ENCODE measurements at places on chromosomes 2 and 18. TPM values are rescaled to one million over a fixed set of nuclear protein-coding genes. Genes with fewer than 3 reads are reported as not detected.

DNA sequence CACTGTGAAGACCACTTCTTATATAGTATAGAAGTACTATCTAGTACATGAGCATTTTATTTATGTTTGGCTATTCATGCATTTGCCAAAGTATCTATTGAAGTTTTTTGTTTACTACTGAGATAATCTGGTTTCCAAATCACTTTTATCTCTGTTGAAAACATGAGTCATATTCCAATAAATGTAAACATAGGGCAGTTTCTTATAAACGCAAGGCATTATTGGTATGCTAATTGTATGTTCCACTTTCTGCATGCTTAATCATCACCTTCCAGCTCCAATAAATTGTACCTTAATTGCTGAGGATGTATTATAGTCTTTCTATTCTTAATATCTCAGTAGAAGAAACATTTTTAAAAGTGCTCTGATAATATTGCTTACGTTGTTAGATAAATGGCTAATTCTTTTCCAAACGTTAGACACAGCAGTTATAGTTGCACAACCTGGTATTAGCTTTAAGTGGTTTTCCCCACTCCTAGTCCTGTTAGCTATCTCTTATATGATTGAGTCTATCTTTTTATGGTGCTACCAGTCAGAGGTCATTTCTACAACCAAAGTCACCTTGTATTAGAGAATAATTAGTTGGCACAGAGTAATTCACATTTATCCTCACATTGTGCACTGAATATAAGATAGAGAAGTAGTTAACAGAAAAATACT, 17.2 kb downstream of the ITGA4 start:
- no peak for DNase-seq

DNA sequence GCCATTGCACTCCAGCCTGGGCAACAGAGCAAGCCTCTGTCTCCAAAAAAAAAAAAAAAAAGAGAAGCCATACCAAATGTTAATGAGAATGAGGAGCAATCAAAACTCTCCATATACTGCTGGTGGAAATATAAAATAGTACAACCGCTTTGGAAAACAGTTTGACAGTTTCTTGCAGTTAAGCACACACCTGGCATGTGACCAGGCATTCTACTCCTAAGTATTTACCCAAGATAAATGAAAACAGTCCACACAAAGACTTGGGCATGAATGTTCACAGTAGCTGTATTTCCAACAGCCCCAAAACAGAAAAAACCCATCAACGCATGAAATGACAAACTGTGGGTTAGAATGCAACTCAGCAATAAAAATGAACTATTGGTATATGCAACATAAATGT, 76.0 kb upstream of the ST8SIA5 start:
- no peak for DNase-seq

DNA sequence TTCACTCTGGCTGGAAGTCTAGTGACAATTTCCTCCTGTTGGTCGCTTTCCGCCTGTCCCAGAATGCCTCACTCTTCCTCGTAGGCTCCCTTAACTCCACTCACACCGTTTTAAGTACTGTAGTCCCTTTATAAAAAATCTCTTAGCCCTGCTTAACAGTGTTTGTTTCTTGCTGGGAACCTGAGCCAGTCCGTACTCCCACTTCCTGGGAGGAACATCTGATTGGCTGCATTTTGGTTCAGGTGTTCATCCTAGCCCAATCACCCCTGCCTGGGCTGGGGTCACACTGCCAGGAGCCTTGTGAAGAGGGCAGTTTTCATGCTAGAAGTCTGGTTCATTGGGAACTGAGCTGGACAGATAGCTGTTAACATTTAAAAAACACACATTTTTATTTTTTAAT, 25.6 kb upstream of the TOGARAM2 start:
- DNase-seq = no peak

DNA sequence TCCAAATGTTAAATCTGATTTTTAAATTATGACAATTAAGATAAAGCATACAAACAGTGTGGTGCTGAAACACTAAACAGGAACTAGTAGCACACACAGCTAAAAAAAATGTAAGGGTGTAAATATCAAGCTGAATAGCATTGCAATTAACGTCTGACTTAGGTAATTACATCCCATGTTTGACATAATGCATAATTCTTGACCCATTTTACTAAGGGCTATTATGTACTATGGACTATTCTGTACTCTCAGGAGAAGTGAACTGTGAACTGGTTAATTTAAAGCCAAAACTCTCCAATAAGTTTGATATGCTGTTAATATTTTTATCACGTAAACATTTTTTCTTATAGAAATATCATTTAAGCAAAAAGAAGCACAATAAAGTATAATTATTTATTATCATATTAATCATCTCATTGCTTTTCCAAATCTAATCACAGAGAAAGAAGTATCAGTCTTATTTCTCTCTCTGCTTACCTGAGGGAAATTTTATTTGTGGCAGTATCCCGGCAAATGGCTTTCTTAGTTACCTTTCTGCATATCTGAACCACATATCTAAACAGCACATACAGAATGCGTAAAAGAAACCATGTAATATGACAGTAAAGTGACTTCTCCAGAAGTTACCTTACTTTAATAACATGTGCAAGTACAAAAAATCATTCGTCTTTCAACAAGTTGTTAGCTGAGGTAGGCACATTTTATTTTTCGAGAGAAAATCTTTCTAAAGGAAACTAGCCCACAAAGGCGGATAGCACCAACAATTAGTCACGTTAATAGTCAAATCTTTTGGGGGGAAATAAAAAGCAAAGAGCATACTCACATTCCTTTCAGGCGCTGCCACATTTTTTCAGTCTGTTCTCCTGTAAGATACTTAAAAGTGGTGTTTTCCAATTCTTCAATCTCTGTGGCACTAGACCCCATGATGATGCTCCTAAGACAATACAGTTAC, 94.9 kb upstream of the PDE1A start:
- no peak for DNase-seq

DNA sequence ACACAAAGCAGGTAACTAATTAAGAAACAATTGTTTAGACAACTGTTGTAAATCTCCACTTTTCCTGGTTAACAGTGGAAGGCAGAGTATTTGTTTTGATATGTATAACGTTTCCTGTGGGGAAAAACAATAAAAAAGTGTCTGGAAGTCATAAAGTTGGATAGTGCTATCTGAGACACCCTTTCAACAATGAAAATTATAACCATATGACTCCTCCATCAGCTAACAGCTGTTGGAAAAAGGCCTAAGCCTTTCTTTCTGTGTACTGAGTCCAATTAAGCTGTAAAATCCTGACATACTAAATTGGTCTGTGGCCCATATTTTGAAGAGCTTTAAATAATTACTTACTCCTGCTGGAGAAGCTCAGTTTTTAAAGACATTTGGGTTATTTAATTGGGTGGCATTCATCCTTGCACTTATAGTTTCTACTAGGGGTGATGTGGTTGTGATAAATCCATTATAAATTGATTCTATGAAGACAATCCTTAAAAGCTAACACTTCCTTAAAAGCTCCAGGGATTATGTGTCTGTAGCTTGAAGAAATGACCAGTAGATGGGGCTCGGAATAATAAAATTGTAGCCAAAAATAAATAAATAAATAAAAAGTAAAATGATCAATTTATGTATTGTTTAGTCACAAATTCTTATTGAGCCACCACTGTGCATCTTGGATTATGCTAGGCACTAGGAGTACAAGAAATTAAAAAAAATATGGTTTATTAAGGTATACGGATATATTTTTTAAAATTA, 698.1 kb upstream of the NXPH2 start:
- no peak for DNase-seq

DNA sequence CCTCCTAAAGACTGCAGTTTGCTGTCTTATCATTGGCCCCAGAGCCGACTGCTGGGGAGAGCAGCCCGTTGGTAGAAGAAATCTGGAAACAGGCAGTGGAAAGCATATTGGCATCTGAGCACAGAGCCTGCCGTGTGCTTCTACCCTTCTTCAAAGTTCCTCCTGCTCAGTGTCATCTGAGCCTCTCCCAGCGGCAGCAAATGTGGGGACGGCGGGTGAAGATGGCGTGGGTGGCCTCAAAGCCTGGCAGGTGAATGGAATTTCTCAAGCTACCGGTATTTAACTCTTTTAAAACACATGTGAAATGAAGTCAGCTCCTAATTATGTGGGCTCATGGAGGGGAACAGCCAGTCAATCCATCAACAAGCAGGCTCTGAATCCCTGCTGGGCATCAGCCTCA, 181.6 kb upstream of the PXDN start:
- no peak for DNase-seq

- DNase-seq = no peak
Measured at GRCh38 chr2:159093497-159093896, 125.1 kb downstream of the TANC1 start.

- DNase-seq = no peak
Measured at GRCh38 chr18:44844486-44844885, 163.8 kb downstream of the SETBP1 start.

- DNase-seq = no peak
Measured at GRCh38 chr2:46674488-46674887, 195.1 kb downstream of the TMEM247 start.

DNA sequence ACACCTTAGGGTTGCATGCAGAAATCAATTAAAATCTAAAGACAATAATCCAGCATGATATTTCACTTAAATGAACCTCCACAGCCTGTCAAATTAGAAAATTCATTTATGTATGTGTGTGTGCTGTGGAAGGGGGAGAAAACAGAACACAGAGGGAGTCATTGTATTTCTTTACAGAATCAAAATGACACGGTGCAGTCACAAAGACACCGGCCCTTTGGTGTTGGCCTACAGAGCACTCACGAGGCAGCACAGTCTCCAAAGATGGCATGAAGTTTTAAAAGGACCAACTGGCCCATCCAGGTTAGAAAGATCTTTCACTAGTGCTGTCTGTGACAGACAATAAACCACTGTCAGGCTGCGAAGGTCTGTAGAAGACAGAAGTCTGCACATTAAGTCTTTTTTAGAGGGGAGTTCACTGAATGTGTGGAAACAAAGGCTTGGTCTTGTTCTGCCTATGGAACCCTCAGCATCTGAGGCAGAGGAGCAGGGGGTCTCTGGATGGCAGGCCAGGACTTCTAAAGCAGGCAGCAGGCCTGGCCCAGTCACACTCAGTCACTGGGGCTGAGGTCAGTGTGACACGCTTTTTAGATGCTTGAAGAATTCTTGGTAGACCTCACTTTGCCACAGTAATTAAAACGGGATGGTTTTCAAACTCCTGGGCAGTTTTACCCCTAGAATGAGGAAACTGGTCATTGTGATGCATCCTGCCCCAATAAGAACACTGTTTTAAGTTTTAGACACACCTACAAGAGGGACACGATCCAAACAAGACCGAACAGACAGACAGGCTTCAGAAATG, 184.9 kb downstream of the AFF3 start:
- DNase-seq = no peak

CACNB4 gene
- 0.32 TPM for total RNA-seq

ALKAL2 gene
- total RNA-seq = 1.3 TPM

C1QL2 gene
- total RNA-seq = not detected

SKOR2 gene
- not detected for total RNA-seq

ACVR1C gene
- 0.32 TPM for total RNA-seq

NYAP2 gene
- not detected for total RNA-seq

HOXD13 gene
- total RNA-seq = not detected

SMPD4 gene
- 31.6 TPM for total RNA-seq

SMCHD1 gene
- 32.2 TPM for total RNA-seq

Measured in left ventricle myocardium superior (tissue), 1 donor.